ENCODE measurements at places on chromosomes 16 and 17.
A peak's percentile ranks its signal among the peaks of the same experiment; 100 is the strongest.

DNA sequence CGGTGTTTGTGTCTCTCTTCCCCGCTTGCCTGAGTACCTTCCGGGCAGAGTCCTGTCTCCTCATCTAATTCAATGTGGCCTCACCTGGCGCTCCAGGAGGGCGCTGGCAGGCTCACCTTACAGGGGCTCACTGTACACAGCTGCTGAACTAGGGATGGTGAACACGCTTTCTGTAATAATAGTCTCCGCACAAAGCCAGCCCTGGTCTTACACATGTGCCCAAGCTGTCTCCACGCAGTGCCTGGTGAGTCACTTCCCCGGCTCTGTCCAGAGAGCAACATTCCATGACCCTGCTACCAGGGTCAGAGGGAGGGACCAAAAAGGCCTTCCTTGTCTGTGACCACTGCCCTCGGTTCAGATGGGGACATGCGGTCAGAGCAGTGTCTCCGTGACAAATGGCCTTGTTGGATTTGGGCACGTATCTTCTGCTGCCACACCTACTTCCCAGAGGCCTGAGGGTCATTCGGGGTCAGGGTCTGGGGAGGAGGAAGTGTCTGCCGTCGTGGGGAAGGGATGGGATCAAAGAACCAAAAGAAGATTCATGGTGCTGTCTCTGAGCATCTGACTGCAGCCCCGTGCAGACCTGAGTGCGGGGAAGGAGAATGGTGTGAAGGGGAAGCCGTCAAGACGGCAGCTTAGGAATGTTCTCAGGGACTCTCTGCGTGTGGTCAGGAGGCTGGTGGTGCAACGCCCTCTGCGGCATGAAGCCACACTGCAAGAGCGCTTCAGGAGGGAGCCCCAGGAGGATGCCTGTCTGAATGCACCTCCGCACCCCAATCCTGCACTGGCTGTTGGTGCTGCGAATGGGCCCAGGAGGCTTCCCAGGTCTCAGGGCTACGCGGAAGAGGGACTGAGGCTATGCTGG lies 68.8 kb downstream of the IL21R start:
- DNase-seq = no peak

GRCh38 chr17:82631544-82631943 lies 16.7 kb downstream of the WDR45B start:
- DNase-seq = no peak

- no peak for DNase-seq
Measured at GRCh38 chr17:68482576-68483041, 25.3 kb upstream of the WIPI1 start.

GRCh38 chr17:68020409-68020756 lies 15.2 kb upstream of the KPNA2 start:
- DNase-seq = no peak

GRCh38 chr17:43891851-43892646 lies 15.3 kb downstream of the MPP2 start:
- no peak for DNase-seq

DNA sequence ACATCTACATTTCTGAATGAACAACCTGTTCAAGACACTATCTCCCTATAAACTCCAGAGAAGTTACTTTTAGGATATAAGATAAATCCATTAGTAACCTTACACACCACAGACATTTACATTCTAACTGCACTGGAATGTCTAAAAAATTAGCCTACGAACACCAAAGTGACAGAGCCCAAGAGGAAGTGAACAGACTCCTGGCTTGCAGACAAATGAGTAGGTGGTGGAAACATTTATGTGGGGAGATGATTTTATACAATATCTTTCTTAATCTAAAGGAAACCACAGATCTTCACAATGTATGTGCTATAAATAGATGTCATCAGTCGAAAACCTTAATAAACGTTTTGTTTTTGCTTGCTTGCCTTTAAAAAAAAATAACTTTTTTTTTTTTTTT lies 18.8 kb downstream of the ZNF652 start:
- DNase-seq = peak; percentile 46

DNA sequence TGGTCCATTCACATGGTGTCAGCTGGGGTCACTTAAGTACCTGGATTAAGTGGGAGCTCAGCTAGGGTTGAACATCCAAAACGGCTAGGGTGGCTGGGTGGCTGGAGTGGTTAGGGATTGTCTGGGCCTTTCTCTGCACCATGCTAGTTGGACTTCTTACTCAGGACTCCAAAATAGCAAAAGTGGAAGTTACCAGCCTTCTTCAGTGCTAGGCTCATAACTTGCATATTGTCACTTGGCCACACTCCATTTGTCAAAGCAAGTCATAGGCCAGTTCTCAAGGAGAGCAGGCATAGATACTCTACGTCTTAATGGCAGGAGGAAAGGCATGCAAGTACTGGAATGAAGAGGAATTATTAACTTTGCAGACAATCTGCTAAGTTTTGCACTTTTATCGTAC lies 69.7 kb downstream of the ESRP2 start:
- DNase-seq = no peak

DNA sequence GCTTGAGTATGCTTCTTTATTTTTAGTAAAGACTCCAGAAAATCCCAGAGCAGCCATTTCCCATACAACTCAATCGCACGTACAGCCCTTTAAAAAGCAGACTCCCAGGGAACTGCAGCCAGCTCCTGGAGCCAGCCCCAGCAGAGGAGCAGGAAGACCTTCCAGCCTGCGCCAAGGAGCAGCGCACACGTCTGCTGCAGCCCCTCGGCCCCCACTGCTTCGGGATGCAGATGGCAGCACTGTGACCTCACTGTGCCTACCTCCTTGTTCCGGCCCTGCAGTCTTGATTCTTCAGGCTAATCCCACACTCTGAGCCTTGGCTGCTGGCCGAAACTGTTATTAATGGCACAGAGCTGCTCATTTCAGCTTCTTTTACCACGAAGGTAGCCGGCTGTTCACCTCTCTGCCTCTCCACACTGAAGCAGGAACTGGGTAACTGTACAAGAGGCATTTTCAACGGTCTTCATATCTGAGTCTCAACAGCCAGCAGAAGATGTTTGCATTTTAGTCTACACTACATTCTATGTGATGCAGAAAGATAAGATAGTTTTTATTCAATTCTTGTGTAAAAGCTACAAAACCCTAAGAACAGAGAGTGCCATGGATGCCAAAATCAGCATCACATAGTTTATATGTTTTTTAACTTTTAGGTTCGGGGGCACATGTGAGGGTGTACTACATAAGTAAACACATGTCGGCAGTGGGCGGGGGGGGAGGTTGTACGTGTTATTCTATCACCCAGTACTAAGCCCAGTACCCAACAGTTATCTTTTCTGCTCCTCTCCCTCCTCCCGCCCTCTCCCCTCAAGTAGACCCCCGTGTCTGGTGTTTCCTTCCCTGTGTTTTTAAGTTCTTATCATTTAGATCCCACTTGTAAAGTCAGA lies 130.9 kb downstream of the ANKRD11 start:
- no peak for DNase-seq

DNA sequence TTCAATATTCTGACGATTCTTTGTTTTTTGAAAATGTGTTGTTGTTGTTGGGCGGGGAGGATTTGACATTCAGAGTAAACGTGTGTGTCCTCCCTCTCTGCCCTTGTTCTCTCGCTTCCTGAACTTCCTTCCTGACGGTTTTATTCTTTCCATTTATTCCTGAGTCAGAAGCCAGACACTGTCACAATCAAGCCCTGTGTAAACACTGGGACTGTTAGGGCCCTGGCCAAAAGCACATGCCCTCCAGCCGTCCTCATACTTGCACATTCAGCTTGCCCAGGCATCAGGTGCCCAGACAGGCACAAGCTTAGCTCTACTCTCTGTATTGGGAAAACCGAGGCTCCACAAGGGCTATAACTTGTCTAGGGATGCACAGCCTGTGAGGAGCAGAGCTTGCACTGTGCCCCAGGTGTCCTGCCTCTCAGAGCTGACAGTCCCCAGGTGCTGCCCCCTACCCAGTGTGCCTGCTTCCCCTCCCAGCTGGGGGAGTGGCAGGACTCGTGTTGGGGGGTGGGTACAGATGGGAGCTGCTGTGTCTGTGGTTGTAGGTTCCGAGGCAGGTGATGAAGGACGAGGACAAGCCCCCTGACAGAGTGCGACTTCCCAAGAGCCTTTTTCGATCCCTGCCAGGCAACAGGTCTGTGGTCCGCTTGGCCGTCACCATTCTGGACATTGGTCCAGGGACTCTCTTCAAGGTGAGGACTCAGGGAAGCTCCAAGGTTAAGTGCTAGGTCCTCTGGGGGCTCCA lies 9.7 kb downstream of the ADGRG3 start:
- DNase-seq = no peak

- DNase-seq = no peak
Measured at GRCh38 chr17:75485688-75486087, 29.3 kb downstream of the TMEM94 start.

- no peak for DNase-seq
Measured at GRCh38 chr17:62818526-62818925, 10.4 kb upstream of the MARCHF10 start.

DNA sequence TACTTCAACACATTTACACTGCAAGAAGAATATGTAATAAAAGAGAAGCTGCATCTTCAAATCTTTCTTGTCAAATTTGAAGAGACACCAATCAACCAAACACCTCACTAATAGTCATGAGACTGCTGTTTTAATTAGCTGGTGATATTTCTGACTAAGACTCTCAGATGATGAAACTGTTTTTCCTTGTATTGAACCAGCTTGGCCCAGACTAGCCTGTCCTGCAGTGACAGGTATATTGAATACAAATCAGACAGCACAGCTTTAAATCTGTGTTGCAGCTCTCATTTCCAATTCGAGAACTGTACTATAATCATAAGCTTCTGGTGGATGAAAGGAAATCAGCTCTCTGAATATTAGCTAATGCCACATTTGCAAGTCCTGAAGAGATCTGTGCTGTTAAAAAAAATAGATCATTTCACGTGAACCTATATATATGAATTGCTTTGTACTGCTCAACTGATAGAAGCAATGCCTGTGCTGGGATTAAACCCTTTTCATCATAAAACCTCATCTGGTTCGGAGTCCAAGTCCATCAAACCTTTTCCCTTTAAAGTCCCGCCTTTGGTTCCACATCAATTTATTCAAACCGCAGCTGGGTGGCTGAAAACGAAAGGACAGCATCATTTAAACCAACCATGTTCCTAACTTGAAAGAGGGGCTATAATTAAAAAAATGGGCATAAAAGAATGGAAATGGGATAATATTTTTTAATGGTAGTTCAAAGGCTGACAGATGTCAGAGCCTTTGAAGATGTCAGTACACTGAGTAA lies 306.2 kb downstream of the CEP112 start:
- DNase-seq = no peak

- DNase-seq = no peak
Measured at GRCh38 chr17:82388922-82389283, 17.3 kb downstream of the UTS2R start.

- DNase-seq = no peak
Measured at GRCh38 chr17:77496401-77496801, 355.6 kb downstream of the SEC14L1 start.

All from CD4-positive, alpha-beta T cell treated with Interleukin-17A for 1 hour (primary cell).